ENCODE measurements at places on chromosomes 2 and 18. TPM values are rescaled to one million over a fixed set of nuclear protein-coding genes. Genes with fewer than 3 reads are reported as not detected.

- no peak for DNase-seq
Measured at GRCh38 chr2:128714285-128714684, 395.6 kb upstream of the HS6ST1 start.

- no peak for DNase-seq
Measured at GRCh38 chr18:54217624-54218023, 6.8 kb downstream of the MBD2 start.

DNA sequence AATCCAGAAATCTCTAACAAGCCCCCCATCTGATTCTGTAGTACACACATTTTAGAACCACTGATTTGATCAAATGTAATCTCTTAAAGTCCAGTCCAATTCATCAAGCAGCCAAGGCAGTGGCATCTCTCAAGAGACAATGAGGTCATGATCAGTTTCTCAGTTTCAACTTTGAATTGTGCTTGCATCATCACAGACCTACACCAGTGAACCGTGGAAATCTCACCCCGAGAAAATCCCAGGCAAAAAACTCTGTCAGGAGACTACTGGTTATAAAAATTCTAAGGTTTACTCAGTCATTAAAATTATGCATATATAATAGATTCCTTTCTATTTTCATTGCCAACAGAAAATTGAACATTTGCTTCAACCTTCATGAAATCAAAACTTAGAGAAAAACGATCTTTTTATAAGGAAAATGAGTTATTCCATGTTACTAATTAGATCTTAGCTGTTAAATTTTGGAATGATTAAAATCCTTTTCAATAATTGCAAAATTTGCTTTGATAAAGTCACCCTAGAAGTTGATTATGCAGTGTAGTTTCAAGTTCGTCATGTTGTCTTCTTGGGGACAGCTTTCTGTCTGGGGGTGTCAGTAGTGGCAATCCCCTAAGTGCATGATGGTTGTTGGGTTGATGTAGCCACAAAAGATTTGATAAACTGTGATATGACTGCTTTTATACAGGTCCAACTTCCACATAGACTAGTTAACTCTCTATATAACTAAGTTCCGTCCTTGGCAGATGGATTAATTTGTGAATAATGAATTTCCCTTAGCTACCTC lies 235.0 kb downstream of the CAMKMT start:
- DNase-seq: no peak

GRCh38 chr18:28269750-28270149 lies 92.8 kb upstream of the CDH2 start:
- DNase-seq: no peak

GRCh38 chr2:85318222-85319074 lies 9.3 kb downstream of the TGOLN2 start:
- peak; percentile 84 for DNase-seq

GRCh38 chr2:229372207-229372606 lies 101.1 kb upstream of the PID1 start:
- no peak for DNase-seq

- DNase-seq: no peak
Measured at GRCh38 chr2:191204433-191204832, 40.8 kb upstream of the MYO1B start.

- DNase-seq: no peak
Measured at GRCh38 chr18:4851301-4851976, 345.6 kb downstream of the AKAIN1 start.

GRCh38 chr2:179614121-179614520 lies 247.3 kb downstream of the ZNF385B start:
- no peak for DNase-seq

GRCh38 chr2:43406651-43407279 lies 180.4 kb upstream of the ZFP36L2 start:
- peak; percentile 52 for DNase-seq

GRCh38 chr2:44949329-44950151 lies 8.0 kb downstream of the SIX3 start:
- DNase-seq: peak; percentile 52

DNA sequence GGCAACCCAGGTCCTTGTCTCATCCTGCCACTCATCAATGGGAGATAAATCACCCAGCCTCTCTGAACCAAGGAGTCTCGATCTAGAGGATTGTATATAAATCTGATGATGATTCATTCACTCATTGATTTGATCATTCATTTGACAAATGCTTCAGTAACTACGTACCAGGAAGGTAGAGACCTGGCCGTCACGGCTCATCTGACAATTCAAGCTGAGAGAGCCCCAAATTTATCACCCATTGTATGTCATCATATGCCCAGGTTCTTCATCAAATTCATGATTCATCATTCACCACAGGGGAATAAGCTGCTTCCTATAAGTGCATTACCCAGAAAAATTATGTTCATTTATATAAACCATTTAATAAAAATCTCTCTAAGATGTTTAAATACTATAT lies 116.9 kb downstream of the FAM161A start:
- DNase-seq: no peak

- DNase-seq: peak; percentile 38
Measured at GRCh38 chr2:137951586-137951985, 12.7 kb upstream of the HNMT start.

- DNase-seq: peak; percentile 53
Measured at GRCh38 chr2:67825476-67825875, 237.3 kb downstream of the C1D start.

DNA sequence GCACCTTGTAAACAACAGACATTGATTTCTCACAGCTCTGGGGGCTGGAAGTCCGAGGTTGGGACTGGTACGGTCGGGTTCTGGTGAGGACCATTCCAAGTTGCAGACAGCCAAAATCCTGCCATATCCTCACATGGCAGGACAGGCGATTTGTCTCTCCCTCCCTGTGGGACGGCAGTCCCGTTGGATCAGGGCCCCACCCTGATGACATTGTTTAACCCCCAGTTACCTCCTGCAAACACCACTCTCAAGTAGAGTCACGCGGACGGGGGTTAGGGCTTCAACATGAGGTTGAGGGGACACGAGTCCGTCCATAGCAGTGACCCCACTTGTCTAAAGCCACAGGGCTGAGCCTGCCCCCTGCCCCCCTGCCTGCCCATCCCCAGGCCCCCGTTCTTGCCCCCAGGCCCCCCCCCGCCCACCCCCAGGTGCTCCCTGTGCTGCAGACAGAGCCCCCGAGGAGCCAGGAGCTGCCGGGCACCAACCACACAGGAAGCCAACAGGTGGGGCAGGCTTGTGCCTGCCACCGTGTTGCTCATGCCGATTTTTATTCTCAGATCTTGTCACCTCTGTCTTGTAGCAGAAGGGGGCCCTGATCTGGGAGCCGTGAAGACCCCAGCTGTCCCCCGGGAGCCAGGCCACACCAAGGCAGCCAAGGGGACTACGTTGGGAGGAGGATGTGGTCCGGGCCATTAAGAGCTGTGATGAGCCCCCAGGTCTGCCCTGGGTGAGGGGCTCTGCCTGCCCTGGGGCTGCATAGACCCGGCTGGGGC lies 82.2 kb downstream of the NFATC1 start:
- no peak for DNase-seq

GRCh38 chr2:241818229-241818942 lies 9.4 kb downstream of the NEU4 start:
- DNase-seq: no peak

GRCh38 chr2:23002234-23002633 lies 382.7 kb upstream of the KLHL29 start:
- DNase-seq: no peak

Gene COQ10B
- total RNA-seq: 45.1 TPM

Gene FSIP2
- total RNA-seq: 0.78 TPM

Gene HYCC2
- 7.3 TPM for total RNA-seq

Gene MEX3C
- total RNA-seq: 36.5 TPM

Gene TXNDC9
- total RNA-seq: 151 TPM

Gene C2orf15
- 0.24 TPM for total RNA-seq

Data from RPMI7951 (cell line).